ENCODE measurements at places on chromosomes 16 and 17. TPM values are rescaled to one million over a fixed set of nuclear protein-coding genes. Genes with fewer than 3 reads are reported as not detected.

DNA sequence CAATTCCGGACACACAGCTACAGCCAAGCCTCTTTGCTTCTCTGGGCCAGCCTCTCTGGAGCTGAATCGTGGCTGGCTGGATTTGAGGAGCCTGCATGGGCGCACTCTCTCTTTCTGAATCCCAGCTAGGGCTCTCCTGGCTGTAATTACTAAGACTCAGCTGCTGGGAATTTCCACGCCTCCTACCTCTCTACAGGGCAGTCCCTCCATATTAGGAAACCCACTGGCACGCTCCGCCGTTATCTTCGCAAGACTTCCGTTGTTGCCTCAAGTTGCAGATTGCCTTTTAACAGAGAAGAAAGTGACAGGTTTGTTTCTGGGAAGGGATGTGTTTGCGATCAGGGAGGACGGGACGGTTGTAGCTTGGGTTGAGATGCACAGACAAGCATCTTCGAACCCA, 188.4 kb upstream of the NLRP1 start:
- no peak for DNase-seq

- DNase-seq = no peak
These were observed 32.9 kb downstream of the SMYD4 start for GRCh38 chr17:1796800-1797199.

DNA sequence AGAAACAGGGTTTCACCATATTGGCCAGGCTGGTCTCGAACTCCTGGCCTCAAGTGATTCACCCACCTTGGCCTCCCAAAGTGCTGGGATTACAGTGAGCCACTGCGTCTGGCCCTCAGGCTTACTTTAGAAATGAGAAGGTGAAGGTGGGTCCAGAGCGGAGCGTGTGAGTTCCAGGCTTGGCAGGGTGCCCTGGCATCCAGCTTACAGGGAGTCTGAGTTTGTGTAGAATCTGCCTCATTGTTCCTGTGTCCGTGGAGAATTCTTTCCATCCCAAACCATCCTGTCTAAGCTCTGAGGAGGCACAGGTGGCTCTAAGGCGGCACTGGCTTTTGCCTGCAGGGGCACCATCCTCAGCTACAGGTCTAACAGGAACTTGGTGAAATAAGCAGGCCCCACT, 50.6 kb downstream of the RAB11FIP3 start:
- no peak for DNase-seq

DNA sequence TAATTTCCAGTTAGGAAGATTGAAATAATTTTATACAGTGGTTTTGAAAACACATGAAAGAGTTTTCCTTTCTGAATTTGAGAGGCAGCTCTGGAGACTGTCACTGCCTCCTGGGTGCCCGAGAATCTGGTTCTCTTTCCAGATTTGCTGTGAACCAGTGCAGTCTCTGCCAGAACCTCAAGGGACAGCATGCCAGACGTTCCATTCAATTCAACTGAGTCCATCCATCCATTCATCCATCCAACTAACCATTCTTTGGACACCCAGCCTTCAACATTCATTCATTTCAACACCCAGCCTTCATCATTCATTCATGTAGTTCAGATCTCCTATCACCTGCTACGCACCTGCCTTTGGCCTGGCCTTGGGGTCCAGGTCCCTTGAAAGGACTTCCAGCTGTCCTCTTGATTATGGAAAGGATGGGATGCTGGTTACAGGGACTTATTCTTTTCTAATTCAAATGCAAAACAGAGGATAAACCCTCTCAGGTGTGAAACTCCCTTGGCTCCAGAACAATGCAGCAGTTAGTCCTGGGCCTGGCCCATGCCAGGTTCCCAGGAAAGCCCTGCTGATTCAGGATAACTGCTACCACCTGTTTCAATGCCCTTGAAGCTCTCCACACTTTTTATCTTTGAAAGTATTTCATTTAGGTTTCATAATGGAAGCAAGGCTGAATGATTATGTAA, 68.7 kb downstream of the WSCD1 start:
- DNase-seq = no peak

DNA sequence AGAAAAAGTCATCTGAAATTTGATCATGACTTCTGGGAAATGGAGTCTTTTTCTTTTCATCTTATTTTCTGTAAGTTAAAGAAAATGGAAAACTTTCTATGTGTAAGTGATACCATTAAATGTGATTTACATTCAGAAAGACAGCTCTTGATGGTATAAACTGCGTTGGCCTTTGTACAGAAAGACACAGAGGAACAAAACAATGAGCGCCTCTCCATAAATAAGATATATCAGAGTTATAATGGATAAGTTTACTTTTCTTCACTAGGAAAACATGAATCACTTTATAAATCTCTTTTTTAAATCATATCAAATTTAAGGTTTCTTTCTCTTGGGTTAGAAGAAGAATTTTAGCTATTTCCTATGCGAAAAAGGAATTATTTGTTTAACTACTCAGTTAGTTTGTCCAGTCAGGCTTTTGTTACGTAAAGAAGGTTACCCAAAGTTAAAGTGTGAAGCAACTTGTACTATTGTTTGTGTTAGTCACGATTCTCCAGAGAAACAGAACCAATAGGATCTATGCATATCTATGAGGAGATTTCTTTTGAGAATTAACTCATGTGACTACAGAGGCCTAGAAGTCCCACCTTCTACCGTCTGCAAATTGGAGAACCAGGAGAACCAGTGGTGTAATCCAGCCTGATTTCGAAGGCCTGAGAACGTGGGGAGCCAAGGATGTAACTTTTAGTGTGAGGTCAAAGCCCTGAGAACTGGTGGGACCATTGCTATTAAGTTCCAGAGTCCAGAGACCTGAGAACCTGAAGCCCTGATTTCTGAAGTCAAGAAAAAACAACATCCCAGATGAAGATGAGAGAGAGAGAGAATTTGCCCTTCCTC, 295.4 kb upstream of the KCNJ16 start:
- DNase-seq = no peak

Gene NOG
- total RNA-seq = 6.7 TPM

DNA sequence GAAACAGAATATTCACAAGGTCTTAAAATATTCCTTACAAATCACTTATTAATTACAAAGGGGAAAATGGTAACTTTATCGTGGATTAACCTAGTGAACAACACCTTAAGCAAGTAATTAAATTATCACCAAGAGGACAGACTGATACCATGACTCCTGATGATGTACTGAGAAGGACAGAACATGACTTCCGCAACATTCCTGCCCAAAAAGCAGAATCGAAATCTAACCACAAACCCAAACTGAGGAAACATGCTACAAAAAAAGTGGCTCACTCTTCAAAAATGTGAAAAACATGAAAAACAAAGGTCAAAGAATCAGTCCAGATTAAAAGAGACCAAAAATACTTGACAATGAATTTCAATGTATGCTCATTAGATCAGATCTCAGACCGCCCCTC, 151.5 kb downstream of the AATF start:
- no peak for DNase-seq

DNA sequence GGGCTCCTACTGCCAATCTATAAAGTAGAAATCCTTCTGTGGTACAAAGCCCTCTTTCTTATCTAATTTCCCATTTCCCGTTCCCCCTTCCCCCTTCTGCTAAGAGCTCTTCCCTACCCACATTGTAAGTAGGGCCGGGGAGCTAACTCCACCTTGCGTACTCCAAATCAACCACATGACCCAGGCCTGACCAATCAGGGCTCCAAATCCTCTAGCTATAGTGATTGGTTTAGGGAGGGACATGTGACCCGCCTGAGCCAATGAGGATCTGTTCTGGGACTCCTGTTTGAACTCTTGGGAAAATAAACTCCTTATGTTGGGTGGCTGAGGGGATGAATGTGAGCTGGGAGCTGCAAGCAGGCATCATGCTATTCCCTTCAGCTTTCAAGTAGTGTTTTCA, 40.9 kb upstream of the MEOX1 start:
- peak; percentile 19 for DNase-seq

Gene SNX20
- total RNA-seq = not detected

Gene CHST4
- not detected for total RNA-seq

Gene OTOA
- total RNA-seq = not detected

Gene SCN4A
- total RNA-seq = not detected

- DNase-seq = no peak
These were observed 15.3 kb downstream of the KLHL36 start for GRCh38 chr16:84663433-84664101.

DNA sequence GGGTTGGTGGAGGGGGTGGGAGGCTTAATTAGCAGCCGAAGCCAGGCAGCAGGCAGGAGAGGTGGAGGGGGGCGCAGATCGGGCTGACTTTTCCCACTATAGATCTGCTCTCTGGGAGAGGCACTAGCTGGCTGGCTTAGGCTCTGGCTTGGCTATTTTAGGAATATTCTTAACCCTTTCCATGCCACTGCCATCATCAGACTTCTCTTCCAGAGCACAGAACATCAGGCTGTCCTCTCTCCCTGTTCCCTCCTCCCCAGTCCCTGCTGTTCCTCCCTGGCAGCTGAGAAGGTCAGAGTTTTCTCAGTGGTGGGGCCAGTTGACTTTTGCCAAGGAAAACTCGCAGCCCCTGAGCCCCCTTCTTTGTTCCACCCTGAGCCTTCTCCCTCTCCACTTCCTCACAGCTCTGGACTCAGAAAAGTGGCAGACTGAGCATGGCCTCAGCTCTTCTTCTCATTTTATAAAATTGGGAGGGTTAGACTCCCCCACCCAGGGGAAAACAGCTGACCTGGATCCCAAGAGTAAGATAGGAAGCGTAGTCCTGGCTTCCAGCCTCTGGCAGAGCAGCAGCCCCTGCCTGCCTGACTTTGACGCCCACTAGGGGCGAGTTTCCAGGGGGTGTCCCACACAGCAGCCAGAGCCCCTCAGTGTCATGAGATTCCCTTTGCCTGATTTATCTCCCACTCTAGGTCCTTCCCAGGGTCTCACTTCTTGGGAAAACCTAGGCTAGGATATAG, 9.9 kb upstream of the C1QL1 start:
- no peak for DNase-seq

DNA sequence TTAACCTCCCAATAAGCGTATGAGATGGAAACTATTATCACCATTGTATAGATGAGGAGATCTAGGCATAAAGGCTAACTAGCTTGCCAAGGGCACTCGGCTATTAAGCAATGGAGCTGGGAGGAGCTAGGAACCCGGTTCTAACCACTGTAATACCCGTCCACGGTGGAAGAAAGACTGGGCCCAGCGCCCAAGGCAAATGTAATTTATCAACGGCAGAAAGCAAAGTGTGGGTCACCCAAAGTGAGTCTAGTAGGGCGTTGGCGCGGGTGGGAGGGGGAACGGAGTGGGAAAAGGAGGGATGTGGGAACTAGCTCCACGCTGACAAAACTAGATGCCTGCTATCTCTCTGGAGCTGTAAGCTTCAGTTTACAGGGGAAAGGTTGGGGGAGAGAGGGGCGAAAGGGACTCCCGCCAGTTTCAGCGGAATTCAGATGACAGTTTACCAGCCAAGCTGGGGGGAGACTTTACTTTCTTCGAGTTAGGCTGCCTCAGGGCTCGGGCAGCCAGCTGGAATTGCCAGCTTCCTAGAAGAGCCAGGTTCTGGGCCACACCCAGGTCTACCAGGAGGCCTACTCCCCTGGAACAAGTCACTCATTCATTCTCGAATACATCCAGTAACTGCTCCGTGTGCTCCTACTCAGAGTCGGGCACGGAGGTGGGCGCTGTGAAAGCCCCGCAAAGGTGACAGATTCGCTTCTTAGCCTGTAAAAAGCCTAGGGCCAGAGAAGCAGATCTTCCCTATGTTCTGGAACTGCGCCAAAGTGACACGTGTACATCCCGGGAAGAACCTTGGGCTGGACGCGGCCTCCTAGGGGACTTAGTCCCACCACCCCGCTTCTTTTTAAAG, 837 bp downstream of the LRRC59 start:
- DNase-seq = peak; percentile 90

DNA sequence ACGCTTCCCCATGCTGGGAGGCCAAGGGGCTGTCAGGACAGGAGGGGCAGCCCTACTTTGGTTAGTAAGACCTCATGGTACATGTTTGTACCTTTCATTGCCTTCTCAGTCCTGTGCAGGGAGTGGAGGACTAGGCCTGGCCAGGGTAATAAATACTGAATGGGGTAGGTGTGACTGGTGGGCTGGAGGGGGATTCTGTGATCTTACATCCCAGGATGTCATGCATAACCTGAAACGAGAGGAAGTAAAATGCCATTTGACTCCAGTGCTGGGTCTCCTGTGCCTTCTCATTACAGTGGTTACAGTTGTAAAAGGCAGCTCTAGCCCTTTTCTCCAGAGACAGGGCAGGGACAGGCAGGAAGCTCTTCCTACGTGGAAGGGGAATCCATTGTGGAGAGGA, 138.2 kb downstream of the AATF start:
- DNase-seq = no peak

- DNase-seq = peak; percentile 45
These were observed 1.9 kb downstream of the SRSF1 start for GRCh38 chr17:58005031-58005727.

- peak; percentile 33 for DNase-seq
These were observed 207.0 kb upstream of the IRX3 start for GRCh38 chr16:54493594-54493993.

Data from GM23248 (cell line).